HFFc6 (cell line): ENCODE measurements at places on chromosomes 5 and 9. TPM values are rescaled to one million over a fixed set of nuclear protein-coding genes. Genes with fewer than 3 reads are reported as not detected.

Gene RECK
- total RNA-seq = 169 to 185 TPM (median 182 TPM) in 3 replicates

Gene CCDC69
- total RNA-seq = 0.60 and 0.76 TPM in 2 replicates

DNA sequence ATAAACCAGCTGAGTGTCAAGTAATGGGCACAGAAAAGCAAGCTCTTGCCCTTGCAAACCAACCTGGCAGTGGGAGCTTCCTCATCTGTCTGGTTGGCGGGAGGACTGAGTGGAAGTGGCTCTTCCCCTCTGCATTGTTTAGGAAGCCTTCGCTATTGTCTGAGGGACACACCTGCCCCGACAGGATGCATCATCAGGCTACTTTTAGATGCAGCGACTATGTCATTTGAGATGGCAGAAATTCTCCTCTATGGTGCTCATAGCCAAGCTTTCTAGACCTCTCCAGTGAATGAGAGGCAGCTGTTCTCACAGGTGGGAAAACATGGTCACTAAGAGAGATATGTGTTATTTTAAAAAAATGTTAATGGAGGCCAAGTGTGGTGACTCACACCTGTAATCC lies 104.0 kb downstream of the DOCK8 start:
- no peak for DNase-seq
- H3K27me3 ChIP-seq = no peaks in the 10 kb centered on the region
- H3K4me3 ChIP-seq = no peak overlapping the region
- H3K27ac ChIP-seq = no peak overlapping the region
- H3K4me1 ChIP-seq = no peaks in the 10 kb centered on the region
- H3K36me3 ChIP-seq = no peaks in the 10 kb centered on the region

- H3K36me3 ChIP-seq = 0 out of 2 replicates have a peak, but pooled peaks cover 5% of the 10 kb centered on the region
- H3K4me3 ChIP-seq = peak overlapping the region; percentile 19; the same call in 1 of the 2 replicates
- peaks cover 46% of the 10 kb centered on the region for H3K4me1 ChIP-seq
- no peaks in the 10 kb centered on the region; the same call in 1 of the 2 replicates for H3K27me3 ChIP-seq
- peak overlapping the region; percentile 48 for H3K27ac ChIP-seq
These were observed 156.8 kb downstream of the MAPKAP1 start for GRCh38 chr9:125549891-125550885.

- H3K27ac ChIP-seq = no peak overlapping the region
- 0 out of 2 replicates have a peak, but pooled peaks cover 1% of the 10 kb centered on the region for H3K27me3 ChIP-seq
- H3K36me3 ChIP-seq = peaks cover 13% of the 10 kb centered on the region
- H3K4me3 ChIP-seq = no peak overlapping the region
These were observed 7.7 kb downstream of the CAST start for GRCh38 chr5:96669909-96670308.

Gene CDX1
- total RNA-seq = not detected in 3 replicates
